ENCODE measurements at places on chromosomes 7 and 10.

DNA sequence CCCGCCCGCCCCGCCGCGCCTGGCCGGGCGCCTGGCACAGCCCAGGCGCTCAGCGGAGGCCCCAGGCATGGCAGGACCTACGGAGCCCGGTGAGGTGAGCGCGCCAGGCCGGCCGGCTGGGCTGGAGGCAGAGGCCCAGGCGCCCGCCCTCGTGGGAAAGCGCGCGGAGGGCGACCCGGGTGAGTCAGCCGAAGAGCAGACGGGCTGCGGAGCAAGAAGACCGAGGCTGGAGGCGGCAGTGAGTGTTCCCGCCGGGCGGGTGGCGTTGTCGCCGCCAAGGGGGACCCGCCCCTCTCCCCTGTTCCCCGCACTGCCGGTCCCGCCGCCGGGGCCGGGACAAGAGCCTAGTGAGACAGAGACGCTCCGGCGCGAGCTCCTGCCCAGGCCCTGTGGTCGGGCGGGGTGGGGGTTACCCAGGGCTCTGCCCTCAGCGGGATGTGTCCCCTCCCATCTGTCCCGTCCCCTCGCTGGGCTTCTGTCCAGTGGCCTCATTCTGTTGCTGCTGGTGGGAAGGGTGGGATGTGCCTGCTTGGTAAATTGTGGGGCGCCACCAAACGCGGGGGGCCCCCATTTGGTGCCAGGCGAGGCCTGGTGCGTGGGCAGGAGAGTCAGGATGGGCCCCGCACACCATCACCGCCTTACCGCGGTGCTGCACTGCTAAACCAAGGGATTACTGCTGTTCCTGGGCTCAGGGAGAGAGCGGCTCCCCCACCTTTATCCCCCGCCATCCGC, 17.0 kb upstream of the NODAL start:
- DNase-seq: no peak

DNA sequence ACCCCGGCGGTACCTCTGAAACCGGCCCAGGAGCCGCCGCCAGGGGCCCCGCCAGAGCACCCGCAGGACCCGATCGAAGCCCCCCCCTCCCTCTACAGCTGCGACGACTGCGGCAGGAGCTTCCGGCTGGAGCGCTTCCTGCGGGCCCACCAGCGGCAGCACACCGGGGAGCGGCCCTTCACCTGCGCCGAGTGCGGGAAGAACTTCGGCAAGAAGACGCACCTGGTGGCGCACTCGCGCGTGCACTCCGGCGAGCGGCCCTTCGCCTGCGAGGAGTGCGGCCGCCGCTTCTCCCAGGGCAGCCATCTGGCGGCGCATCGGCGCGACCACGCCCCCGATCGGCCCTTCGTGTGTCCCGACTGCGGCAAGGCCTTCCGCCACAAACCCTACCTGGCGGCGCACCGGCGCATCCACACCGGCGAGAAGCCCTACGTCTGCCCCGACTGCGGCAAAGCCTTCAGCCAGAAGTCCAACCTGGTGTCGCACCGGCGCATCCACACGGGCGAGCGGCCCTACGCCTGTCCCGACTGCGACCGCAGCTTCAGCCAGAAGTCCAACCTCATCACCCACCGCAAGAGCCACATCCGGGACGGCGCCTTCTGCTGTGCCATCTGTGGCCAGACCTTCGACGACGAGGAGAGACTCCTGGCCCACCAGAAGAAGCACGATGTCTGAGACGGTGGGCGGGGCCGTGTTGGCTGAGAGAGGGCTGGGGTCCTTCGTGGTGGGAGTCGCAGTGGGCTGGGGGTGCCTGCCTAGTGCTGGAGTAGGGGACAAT, 3.8 kb downstream of the REPIN1 start:
- no peak for DNase-seq

GRCh38 chr7:78993341-78993740, 460.1 kb downstream of the MAGI2 start:
- DNase-seq: no peak

DNA sequence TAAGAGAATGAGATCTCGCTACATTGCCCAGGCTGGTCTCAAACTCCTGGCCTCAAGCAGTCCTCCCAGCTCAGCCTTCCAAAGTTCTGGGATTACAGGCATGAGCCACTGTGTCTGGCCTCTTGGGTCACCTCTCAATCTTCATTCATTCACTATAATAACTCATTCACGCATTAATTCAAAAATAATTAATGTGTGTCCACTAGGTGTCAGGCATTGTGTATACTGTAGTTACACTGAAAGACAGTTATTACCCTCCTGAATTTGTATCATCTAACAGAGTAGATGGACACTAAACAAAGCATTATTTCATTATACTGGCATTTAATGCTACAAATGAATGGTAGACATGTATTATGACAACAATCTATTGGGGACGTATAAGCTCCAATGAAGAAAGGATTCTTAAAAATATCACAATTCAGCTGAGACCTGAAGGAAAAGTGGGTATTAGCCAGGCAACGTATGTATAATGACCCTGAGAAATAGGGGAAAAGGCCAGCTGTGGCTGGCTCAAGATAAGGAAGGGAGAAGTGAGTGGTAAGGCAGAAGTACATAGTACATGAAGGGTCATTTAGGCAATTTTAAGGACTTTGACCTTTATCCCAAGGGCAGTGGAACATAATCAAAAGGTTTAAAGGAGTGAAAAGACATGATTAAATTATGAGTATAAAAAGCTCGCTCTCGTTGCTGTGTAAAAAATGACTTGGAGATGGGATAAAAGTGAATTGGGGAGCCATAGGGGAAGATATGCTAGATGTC, 150.7 kb downstream of the BTAF1 start:
- no peak for DNase-seq

Data from NCI-H748 treated with DMSO at 0.1 percent for 48 hours (cell line).